ENCODE measurements at places on chromosomes 4 and X. TPM values are rescaled to one million over a fixed set of nuclear protein-coding genes. Genes with fewer than 3 reads are reported as not detected.
A peak's percentile ranks its signal among the peaks of the same experiment; 100 is the strongest.

GRCh38 chr4:79338148-79338547, 12.3 kb upstream of the NAA11 start:
- no peak for DNase-seq

- no peak for DNase-seq
Observed at GRCh38 chr4:189597341-189597740, 343.3 kb upstream of the FRG1 start.

DNA sequence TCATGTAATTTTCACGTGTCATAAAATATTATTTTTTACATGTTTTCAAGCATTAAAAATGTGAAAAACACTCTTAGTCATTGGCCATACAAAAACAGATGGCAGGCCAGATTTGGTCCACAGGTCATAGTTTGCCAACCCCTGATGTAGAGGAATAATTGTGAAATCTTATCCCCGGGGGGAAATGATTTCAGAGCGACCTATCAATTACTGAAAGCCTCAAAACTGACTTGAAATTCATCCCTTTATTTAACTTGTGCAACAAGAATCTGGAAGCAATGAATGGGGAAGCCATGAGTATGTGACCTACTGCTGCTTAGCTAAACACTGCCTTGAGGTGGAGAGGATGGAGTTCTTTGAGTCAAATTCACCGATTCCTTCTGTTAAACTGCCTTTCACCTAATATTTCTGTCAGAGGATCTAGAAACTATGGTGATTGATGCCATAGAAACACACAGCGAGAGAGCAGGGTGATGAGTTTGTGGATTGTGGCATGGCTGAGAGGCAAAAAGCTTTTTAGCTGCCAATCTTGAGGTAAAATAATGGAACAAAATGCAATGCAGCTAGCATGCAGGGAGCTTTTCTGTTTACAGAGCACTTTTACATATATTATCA, 30.3 kb upstream of the BRS3 start:
- no peak for DNase-seq

DNA sequence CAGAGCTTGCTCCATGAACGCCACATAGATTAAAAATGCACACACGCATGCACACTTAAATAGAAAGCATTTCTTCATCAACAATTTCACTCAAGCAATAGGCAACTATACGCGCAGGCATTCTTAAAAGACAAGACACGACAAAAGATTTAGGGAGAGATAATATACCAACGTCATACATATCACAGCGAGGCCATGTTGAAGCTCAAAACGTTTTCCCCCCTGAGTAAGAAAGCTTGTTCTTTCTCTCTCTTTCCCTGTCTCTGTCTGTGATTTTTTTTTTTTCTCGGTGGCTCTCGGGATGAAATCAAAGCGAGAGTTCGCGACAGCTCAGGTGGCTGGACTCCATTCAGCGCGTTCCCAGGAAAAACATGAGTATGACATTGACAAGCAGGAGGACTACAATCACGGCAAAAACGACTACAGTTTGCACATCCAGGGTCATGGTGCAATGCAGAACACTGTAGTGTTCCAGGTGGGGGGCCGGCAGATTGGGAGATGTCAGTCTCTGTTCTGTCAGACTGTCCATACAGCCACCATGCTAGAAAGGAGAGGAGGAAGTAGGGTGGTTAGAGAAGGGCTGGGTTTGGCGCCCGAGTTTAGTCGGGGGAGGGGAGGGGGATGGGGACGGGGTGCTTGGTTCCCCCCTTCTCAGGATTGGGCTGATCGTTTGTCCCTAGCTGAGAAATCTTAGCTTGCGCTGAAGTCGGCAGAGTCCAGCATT, 30.7 kb downstream of the ARHGEF9 start:
- no peak for DNase-seq

DNA sequence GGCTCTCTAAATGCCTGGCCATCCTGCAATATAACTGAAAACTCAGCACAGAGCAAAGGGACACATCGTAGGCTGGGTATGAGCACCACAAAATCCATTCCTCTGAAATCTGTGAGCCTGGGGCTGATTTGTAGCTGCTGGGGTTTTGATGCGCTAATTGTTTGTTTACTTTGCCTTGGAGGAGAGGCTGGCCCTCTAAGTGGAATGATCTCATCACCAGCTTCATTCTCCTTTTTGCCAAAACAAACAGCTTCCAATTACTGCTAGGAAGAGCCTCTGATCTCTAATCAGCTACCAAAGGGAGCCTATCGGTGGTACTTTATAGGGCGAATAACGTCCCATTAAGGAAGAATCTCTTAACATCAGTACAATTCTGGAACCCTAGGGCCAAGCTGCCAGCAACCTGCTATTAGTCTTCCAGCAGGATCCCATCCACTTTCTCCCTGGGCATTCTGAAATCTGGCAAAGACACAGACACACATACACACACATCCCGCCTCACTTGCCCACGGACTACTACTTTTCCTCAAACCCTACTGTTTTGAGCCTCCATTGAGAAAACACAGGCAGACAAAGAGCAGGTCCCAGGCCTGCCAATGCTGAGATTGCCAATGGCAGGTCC, 5.8 kb downstream of the ANOS1 start:
- peak; percentile 47 for DNase-seq

PIR gene
- total RNA-seq = 49.6 TPM

MAGEA12 gene
- not detected for total RNA-seq

- DNase-seq = no peak
Observed at GRCh38 chrX:19810802-19811201, 76.6 kb downstream of the SH3KBP1 start.

- DNase-seq = peak; percentile 42
Observed at GRCh38 chrX:130174045-130174704, 2.4 kb downstream of the RAB33A start.

ZXDA gene
- total RNA-seq = 3.8 TPM

DNA sequence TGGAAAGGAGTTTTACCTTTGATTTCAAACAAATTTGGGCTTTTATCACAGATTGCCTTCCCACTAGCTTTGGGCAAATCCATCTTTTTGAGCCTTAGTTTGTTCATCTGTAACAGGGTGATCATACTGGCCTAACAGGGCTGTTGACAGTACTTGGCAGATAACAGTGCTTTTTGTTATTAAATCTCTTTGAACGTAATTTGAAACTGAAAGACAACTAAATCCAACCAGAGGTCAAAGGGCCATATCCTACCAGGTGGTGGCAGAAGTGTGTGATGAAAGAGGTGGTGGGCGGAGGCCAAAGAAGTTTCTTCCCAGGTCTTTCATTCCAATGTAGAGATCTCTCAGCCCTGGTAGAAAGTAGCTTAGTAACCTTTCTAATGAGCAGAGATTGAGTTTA, 35.2 kb upstream of the TADA2B start:
- no peak for DNase-seq

EDNRA gene
- total RNA-seq = 2.9 TPM

VCX2 gene
- total RNA-seq = not detected

FAM200B gene
- 45.3 TPM for total RNA-seq

IL2 gene
- total RNA-seq = not detected

STOX2 gene
- total RNA-seq = not detected

DNA sequence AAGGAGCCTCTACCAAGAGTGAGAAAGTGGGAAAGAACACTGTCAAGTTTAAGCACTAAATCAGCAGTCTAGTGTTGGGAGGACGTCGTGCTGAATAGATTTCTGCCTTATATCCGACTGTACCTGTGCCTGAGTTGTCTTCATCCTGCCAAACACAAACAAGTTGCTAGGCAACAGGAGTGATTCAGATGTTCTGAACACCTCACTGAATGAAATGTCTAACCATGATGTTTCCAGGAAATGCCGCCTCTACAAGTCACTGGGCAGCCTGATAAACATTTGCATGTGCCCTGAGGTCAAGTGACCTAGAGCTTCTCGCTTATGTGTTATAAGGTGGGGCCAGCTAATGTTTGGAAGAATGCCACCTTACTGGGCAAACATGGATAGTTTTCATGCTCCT, 37.9 kb downstream of the SGMS2 start:
- peak; percentile 13 for DNase-seq

DNA sequence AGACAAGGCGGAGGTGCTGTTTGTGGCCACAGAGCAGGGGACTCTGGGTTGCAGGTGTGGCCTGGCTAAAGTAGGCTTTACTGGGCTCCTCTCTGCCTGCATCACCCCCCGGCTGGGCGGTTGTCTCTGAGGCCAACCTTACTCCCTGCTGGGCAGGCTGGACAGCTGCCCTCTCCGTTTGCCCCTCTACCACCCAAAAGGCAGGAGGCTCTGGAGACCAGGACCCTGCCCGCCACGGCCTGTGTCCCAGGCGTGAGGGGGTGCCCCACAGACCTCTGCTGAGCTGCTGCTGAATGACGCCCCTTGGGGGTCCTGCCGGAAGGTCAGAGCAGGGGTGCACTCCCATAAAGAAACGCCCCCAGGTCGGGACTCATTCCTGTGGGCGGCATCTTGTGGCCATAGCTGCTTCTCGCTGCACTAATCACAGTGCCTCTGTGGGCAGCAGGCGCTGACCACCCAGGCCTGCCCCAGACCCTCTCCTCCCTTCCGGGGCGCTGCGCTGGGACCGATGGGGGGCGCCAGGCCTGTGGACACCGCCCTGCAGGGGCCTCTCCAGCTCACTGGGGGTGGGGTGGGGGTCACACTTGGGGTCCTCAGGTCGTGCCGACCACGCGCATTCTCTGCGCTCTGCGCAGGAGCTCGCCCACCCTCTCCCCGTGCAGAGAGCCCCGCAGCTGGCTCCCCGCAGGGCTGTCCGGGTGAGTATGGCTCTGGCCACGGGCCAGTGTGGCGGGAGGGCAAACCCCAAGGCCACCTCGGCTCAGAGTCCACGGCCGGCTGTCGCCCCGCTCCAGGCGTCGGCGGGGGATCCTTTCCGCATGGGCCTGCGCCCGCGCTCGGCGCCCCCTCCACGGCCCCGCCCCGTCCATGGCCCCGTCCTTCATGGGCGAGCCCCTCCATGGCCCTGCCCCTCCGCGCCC, 920 bp downstream of the HTT-AS start:
- DNase-seq = peak; percentile 6

DNA sequence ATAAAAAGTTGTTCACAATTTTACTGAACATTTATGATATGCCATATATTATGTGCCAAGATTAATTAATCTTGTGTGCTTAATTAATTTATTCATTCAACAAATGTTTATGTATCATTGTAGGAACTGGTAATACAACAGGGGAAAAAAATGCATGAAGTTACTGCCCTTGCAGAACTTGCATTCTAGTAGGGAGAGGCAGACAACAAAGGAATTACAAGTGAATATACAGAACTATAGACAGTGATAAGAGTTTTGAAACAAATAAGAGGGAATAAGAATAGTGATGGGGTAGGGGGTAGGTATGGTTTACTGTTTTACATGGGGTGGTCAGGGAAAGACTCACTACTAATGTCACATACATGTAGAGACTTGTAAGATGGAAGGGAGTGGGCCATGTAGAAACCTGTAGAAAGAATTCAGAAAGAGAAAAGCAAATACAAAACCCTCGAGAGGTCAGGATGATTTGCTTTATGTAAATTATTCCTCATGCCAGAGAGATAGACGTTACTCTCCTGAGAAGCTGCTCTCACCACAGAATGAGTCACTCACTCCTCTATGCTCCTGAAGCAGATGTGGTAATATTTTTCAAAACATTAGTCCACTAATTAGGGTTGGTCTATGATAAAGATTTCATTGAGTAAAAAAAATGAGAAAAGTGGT, 855.0 kb upstream of the GRID2 start:
- DNase-seq = no peak

GRCh38 chr4:178556796-178557195, 1114.6 kb upstream of the AGA start:
- no peak for DNase-seq

Data from SJSA1 (cell line).